ENCODE measurements at places on chromosomes 7 and 10.

- H3K27me3 ChIP-seq, result no peaks in the 10 kb centered on the region
- no peak for DNase-seq
- no peak overlapping the region for H3K27ac ChIP-seq
- no peak overlapping the region for H3K4me3 ChIP-seq
- H3K36me3 ChIP-seq, result peaks cover 41% of the 10 kb centered on the region
Observed at GRCh38 chr10:119759832-119760231, 34.0 kb downstream of the INPP5F start.

- no peak overlapping the region for H3K27ac ChIP-seq
- H3K4me3 ChIP-seq, result no peak overlapping the region
- no peak for DNase-seq
- peaks cover 15% of the 10 kb centered on the region for H3K4me1 ChIP-seq
- H3K36me3 ChIP-seq, result no peaks in the 10 kb centered on the region
- H3K27me3 ChIP-seq, result peaks cover 51% of the 10 kb centered on the region
Observed at GRCh38 chr10:81873932-81874816, 820 bp upstream of the NRG3 start.

DNA sequence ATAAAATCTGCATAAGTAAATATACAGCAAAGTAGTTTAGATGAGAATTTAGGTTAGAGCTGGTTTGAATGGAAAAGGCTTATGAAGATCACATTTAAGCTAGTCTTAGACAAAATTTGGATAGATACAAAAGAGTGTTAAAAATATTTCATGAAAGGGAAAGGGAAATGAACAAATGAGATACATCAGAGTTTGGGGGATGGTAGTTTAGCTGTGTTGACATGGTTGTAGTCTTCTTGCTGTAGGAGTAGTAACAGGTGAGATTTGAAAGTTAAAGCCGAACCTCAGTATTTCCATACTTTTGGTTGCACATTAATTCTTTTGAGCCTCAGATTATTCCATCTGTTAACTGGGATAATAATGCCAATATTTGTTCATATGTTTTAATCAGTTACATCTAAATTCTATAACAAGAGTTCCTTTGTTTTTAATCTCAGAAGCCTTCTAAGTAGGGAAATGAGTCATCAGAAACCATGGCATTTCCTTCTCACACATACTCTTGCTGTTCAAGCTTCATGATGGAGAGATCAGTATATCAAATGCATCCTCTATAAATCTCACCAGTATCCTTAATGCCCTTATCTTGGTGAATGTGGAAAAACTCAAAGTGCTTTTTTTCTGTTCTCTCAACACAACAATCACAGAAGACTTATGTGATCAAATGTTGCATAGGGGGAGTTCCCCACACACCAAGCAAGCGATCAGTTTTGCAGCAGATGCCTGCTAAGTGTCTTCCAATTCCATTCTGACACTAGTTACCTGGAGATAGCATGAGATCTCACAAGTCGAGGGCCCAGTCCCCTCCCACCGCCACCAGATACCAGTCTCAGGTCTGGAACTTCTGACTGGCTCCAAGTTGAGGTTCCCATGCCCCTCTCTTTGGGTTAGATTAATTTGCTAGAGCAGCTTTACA lies 84.7 kb downstream of the MAPK8 start:
- H3K27ac ChIP-seq, result no peak overlapping the region
- H3K4me3 ChIP-seq, result no peak overlapping the region
- peaks cover 18% of the 10 kb centered on the region for H3K4me1 ChIP-seq
- no peak for DNase-seq

- peak overlapping the region; percentile 41 for H3K27ac ChIP-seq
- no peak for DNase-seq
- H3K27me3 ChIP-seq, result no peaks in the 10 kb centered on the region
Observed at GRCh38 chr10:11307004-11307403, 289.3 kb downstream of the CELF2 start.

DNA sequence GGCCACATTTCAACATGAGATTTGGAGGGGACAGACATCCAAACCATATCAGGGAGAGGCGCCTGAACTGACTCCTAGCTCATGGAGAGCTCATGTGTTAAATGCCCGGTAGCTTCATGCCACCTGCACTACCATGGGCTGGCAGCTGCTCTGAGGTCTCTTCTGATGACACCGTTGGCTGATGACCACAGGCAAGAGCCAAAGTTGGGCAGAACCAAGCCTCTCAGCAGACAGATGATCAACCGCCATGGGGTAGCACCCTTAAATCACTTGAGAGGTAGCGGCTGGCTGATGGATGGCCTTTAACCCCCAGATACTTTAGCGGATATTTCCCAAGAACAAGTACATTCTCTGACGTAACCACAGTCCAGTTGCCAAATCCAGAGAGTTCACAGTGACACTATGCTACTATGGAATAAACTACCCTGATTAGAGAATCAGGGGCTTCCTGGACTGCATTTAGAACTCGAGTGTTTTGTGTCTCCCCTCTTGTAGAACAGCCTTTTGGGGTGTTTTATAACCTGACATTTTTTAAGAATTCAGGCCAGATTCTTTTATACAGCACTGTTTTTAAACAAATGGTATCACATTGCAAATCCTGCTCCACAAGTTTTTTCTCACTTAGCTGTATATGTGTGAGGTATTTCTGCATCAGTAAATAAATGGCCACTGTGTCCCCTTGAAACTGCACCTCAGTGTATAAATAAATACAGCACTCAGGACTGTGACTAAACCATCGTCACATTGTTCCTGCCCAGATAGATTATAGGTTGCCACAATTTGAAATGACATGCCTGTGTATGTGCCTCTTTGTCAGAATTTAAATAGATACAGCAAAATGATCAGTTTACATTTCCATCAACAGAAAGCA lies 30.8 kb upstream of the DRGX start:
- H3K36me3 ChIP-seq, result no peaks in the 10 kb centered on the region
- no peak overlapping the region for H3K4me3 ChIP-seq
- H3K4me1 ChIP-seq, result no peaks in the 10 kb centered on the region

- H3K27ac ChIP-seq, result no peak overlapping the region
- H3K36me3 ChIP-seq, result peaks cover 3% of the 10 kb centered on the region
- H3K27me3 ChIP-seq, result no peaks in the 10 kb centered on the region
- no peak for DNase-seq
Observed at GRCh38 chr7:152881893-152882292, 122.3 kb downstream of the ACTR3B start.

DNA sequence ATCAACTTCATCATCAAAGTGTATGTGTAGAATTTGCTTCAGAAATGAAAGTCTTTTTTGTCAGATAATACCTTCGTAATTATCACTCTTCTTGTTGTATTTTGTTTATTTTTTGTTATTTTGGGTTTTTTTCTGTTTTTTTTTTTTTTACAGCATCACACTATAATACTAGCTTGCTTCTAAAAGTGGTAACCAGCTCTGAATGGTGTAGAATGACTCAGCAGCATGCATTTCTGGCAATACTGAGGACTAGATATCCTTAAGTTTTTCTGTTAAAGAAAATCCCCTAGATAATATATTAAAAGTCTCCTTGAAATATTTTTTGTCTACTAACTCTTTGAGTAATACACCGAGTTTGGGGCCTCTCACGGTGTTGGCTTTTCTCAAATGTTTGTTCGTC lies 109.1 kb downstream of the LMBR1 start:
- peaks cover 28% of the 10 kb centered on the region for H3K4me1 ChIP-seq
- H3K4me3 ChIP-seq, result no peak overlapping the region
- DNase-seq, result no peak
- peaks cover 13% of the 10 kb centered on the region for H3K36me3 ChIP-seq
- H3K27me3 ChIP-seq, result no peaks in the 10 kb centered on the region
- H3K27ac ChIP-seq, result no peak overlapping the region

DNA sequence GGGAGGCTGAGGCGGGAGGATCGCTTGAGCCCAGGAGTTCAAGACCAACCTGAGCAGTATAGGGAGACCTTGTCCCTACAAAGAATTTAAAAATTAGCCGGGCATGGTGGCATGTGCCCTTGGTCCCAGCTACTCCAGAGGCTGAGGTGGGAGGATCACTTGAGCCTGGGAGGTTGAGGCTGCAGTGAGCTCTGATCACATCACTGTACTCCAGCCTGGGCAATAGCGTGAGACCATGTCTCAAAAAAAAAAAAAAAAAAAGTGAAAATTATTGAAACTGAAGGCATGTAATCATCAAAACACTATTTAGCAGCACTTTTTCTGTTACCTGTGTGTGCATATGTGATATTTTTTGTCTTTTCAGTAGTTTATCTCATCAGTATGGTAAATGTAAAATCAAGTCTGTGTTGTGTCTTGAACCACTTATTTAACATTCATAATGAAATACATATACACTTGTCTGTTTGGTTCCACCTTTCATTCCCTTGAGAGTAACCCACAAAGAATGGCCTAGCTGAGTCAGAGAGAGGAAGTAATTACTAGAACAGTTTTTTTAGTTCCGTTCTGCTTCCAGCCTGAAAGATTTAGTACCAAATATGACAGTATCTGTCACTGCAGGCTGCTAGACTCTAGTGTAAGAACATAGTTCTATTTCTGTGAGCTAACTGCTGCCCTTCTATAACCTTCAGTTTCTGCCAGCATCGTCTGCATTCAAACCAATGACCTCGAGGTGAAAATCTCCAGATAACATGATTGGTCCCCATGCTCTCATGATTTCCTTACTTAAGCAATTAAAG lies 68.6 kb downstream of the MMRN2 start:
- no peak for DNase-seq
- H3K4me1 ChIP-seq, result peaks cover 8% of the 10 kb centered on the region
- H3K27ac ChIP-seq, result peak overlapping the region; percentile 35
- no peaks in the 10 kb centered on the region for H3K27me3 ChIP-seq

GRCh38 chr10:13146379-13146778 lies 15.0 kb upstream of the MCM10 start:
- peaks cover 9% of the 10 kb centered on the region for H3K36me3 ChIP-seq
- H3K27me3 ChIP-seq, result no peaks in the 10 kb centered on the region
- H3K27ac ChIP-seq, result no peak overlapping the region
- no peak for DNase-seq

DNA sequence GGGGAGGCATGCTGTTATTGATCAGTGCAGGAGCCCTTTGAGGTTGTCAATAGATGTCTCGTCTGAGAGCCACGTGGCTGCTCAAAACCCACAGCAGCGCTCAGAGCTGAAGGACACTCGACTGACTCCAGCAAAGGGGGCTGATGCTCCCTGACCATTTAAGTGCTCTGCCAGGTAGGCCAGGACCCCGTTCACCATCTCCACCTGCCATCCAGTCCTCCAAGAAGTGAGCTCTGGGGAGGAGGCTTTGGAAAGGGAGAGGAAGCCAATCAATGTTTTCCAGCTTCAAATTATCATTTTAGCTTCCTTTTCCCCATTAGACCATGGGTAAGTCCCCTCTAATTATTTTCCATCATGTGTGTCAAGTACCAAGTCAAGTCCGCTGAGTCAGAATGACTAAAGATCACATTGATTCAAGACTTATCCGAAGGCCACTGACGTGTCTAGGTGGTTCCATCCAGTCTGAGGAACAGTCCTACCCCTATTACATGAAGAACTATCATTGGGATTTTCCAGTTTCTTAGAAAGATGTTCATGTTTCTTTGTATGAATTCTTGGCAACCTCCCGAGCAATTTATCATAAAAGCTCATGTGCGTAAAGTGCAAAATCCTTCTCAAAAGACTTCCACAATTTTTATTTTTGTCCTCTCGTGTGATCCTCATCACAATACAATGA lies 302.6 kb upstream of the LYZL1 start:
- no peak overlapping the region for H3K27ac ChIP-seq
- H3K4me1 ChIP-seq, result peaks cover 4% of the 10 kb centered on the region
- no peaks in the 10 kb centered on the region for H3K27me3 ChIP-seq
- H3K4me3 ChIP-seq, result no peak overlapping the region

DNA sequence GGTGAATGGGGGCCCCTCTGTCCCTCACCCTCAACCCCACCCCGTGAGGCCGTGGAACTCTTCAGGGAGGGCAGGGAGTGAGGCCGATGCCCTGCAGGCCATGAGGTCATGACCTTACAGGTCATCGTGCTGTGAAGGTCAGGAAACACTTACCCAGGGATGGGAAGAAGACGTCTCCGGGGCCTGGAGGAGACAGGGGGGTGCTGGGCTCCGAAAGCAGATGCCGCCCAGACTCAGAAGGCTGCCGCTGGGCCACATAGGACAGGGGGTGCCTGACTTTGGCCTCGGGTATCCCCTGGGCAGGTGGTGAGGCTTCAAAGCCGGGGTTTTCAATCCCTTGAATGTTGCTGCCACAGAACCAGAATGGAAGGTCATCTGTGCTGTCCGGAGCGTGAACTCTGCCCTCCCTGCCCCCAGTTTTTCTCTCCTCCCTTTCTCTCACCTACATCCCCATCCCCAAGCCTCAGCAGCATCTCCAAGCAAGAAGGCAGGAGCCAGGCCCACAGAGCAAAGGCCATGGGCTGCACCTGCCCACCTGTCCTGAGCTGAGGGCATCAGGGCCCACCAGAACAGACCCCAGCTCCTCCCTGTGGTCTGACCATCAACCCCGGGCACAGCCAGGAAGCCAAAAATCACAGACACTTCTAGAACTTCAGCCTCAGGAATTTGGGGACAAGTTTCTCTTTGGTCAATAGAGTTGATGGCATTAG lies 21.6 kb downstream of the VSIR start:
- H3K4me1 ChIP-seq, result peaks cover 82% of the 10 kb centered on the region
- H3K27ac ChIP-seq, result peak overlapping the region; percentile 83
- no peak for DNase-seq
- H3K36me3 ChIP-seq, result peaks cover 8% of the 10 kb centered on the region
- H3K27me3 ChIP-seq, result no peaks in the 10 kb centered on the region

- DNase-seq, result no peak
- H3K4me1 ChIP-seq, result no peaks in the 10 kb centered on the region
- no peaks in the 10 kb centered on the region for H3K36me3 ChIP-seq
- H3K27me3 ChIP-seq, result no peaks in the 10 kb centered on the region
- no peak overlapping the region for H3K4me3 ChIP-seq
Observed at GRCh38 chr7:93949423-93949822, 27.9 kb downstream of the GNG11 start.

- peaks cover 73% of the 10 kb centered on the region for H3K36me3 ChIP-seq
- H3K27me3 ChIP-seq, result no peaks in the 10 kb centered on the region
- DNase-seq, result no peak
- no peak overlapping the region for H3K4me3 ChIP-seq
- peaks cover 2% of the 10 kb centered on the region for H3K4me1 ChIP-seq
Observed at GRCh38 chr7:100681491-100682227, 8.1 kb downstream of the GNB2 start.

DNA sequence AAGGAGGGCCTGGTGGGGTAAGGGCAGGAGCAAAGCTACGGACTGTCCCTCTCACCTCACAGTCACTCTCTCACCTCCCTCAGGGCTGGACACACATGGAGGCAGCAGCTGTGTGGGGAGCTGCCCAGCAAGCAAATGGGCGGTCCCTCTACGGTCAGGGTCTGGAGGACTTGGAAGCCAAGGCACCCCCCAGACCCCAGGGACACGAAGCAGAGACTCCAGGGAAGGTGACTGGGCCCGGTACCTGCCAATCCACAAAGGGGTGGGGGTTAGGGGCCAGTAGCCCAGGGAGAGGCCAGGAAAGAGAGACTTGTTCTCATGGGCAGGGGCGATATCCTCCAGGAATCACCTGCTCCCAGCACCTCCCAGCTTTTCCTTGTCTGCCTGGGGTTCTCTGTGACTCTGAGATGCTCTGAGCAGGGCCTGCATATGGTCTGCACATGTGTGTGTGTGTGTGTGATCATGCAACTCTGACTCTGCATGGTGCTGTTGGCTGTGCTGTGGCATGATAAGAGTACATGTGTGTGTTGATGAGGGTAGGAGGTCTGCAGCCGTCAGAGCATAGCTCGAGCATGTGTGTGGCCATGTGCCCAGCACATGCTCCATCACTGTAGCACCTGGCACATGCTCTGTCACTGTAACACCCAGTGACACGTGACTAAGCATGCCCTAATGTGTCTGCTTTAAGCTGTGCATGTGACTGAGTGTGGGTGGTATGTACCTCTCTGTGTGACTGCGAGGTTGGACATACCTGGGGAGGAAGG lies 4.6 kb upstream of the LDB3 start:
- no peak overlapping the region for H3K27ac ChIP-seq
- peaks cover 4% of the 10 kb centered on the region for H3K27me3 ChIP-seq
- H3K36me3 ChIP-seq, result no peaks in the 10 kb centered on the region
- DNase-seq, result no peak
- peaks cover 4% of the 10 kb centered on the region for H3K4me1 ChIP-seq

All from activated B cell treated with CpG ODN at 0.5 μM for 24 hours (primary cell).